ENCODE measurements at places on chromosomes 6 and 20.

GRCh38 chr6:46048646-46049297 is 33.1 kb upstream of the CLIC5 start:
- H3K36me3 ChIP-seq, result no peaks in the 10 kb centered on the region
- H3K27me3 ChIP-seq, result no peaks in the 10 kb centered on the region

GRCh38 chr20:25216199-25216945 is 20.9 kb downstream of the ENTPD6 start:
- no peaks in the 10 kb centered on the region for H3K27me3 ChIP-seq
- H3K27ac ChIP-seq, result no peak overlapping the region
- H3K36me3 ChIP-seq, result peaks cover 11% of the 10 kb centered on the region

DNA sequence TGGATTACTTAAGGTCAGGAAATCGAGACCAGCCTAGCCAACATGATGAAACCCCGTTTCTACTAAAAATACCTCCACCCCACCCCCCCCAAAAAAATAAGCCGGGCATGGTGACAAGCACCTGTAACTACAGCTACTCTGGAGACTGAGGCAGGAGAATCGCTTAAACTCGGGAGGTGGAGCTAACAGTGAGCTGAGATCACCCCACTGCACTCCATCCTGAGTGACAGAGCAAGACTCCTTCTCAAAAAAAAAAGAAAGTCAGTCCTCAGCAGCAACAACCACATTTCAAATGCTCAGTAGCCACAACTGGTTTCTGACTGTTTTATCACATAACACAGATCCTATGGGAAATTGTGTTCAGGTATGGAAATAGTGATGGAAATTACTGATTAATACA is 135.3 kb downstream of the HFE start:
- no peak for DNase-seq
- peak overlapping the region; percentile 96 for H3K4me3 ChIP-seq
- peaks cover 23% of the 10 kb centered on the region for H3K4me1 ChIP-seq
- H3K27ac ChIP-seq, result peak overlapping the region; percentile 96
- H3K36me3 ChIP-seq, result peaks cover 18% of the 10 kb centered on the region

DNA sequence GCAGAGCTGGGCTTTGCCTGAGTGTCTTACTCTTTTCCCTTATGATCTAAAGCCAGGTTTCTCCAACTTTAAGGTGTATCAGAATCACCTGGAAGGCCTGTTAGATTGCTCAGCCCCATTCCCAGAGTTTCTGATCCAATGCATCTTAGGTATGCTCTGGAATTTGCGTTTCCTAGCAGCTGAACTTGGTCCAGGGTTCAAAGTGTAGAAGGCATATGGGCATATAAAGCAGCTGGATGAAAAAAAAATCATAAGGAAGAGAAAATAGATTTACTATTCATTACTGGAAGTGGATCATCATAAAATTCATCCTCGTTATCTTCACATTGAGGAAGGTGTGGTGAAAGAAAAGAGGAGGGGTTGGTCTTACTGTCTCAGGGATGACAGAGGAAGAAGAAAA is 56.8 kb upstream of the CDKAL1 start:
- no peak overlapping the region for H3K27ac ChIP-seq
- H3K27me3 ChIP-seq, result no peaks in the 10 kb centered on the region
- no peak for DNase-seq
- no peak overlapping the region for H3K4me3 ChIP-seq
- no peaks in the 10 kb centered on the region for H3K36me3 ChIP-seq
- H3K4me1 ChIP-seq, result no peaks in the 10 kb centered on the region

- no peak for DNase-seq
- H3K4me1 ChIP-seq, result peaks cover 100% of the 10 kb centered on the region
- no peak overlapping the region for H3K4me3 ChIP-seq
Measured at GRCh38 chr6:85460154-85460920, 10.5 kb downstream of the NT5E start.

- no peaks in the 10 kb centered on the region for H3K36me3 ChIP-seq
- no peak overlapping the region for H3K4me3 ChIP-seq
- H3K27ac ChIP-seq, result no peak overlapping the region
- no peaks in the 10 kb centered on the region for H3K4me1 ChIP-seq
Measured at GRCh38 chr6:143248359-143248758, 187.7 kb downstream of the AIG1 start.

- H3K4me3 ChIP-seq, result no peak overlapping the region
- H3K27ac ChIP-seq, result no peak overlapping the region
- H3K27me3 ChIP-seq, result no peaks in the 10 kb centered on the region
- H3K36me3 ChIP-seq, result no peaks in the 10 kb centered on the region
- peaks cover 33% of the 10 kb centered on the region for H3K4me1 ChIP-seq
- no peak for DNase-seq
Measured at GRCh38 chr20:57774111-57774880, 64.5 kb upstream of the PMEPA1 start.

DNA sequence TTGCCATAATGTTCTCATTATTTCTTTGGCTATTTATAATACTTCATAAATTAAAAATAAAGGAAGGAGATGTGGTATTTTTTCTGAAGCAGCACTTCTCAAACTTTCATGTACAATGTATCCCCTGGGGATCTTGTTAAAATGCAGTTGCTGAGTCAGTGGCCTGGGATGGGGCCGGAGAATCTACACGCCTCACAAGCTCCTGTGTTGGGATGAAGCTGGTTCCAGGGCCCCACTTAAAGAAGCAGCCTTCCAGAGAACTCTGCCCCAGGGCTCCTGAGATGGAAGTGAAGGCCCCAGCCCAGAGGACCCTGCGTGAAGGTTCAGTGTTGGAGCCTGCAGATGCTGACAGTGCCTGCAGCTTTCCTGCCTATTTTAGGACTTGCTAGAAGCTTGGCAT is 40.1 kb upstream of the SLC23A2 start:
- no peak overlapping the region for H3K4me3 ChIP-seq
- no peaks in the 10 kb centered on the region for H3K27me3 ChIP-seq
- H3K36me3 ChIP-seq, result no peaks in the 10 kb centered on the region
- no peak for DNase-seq
- no peak overlapping the region for H3K27ac ChIP-seq

DNA sequence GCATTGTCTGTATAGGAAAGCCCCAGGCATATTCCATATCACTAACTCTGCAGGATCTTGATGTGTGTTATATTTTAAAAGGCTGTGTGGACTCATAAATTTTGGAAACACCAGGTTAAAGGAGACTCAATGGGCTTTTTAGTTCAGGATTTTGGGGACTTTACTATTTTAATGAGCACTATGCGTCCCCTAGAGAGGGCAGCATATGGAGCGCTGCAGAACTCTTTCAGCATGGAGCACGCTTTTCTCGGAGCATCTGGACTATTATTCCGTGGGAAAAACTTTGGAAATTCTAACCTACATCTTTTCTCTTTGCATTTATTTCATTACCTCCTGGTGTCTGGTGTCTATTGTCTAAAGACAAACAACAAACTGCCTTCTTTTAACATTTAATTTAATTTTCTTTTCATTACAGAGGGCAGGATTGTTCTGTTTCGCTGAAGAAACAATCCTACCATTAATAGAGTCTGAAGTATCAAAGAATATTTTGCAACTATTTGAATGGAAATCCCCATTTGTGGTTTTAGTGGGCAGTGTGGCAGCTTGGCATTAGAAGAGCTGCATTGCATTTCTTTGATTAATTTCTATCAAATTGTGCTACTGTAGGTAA is 399.9 kb upstream of the HSF2 start:
- no peaks in the 10 kb centered on the region for H3K36me3 ChIP-seq
- H3K4me1 ChIP-seq, result no peaks in the 10 kb centered on the region
- H3K27me3 ChIP-seq, result no peaks in the 10 kb centered on the region
- DNase-seq, result no peak

DNA sequence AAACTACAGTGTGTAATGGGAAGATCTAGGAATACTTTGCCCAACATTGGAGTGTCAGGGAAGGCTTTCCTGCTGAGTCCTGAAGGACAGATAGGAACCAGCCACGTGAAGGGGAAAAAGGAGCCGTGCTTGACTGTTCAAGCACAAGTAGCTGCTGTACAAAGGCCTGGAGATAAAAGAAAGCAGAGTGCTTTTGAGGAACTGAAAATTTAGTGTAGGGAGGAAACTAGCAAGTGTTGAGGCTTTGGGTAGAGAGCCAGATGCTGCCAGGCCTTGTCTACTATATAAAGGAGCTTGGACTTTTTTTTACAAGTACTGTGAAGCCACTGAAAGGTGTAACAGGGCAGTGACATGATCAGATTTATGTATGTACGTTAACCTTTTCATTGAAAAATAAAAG is 39.0 kb downstream of the DSE start:
- no peaks in the 10 kb centered on the region for H3K27me3 ChIP-seq
- H3K36me3 ChIP-seq, result no peaks in the 10 kb centered on the region
- no peak for DNase-seq
- no peak overlapping the region for H3K27ac ChIP-seq
- no peaks in the 10 kb centered on the region for H3K4me1 ChIP-seq

DNA sequence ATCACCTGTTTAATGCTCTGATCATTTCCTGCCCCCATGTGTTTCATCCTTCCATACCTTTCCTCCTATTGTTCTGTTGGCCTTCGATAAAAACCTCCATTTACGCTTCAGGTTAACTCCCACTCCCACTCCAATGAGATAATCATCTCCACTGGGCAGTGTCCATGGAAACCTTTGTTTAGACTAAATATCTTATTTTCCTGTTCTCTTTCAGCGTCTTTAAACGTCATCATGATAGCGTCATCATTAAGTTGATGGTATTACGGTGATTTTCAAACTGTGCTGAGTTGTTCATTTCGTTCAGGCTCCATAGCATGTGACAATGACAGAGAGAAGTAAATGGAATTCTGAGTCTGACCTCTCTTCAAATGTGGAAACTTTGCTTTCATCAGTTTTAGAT is 970.5 kb upstream of the SLC35B3 start:
- peaks cover 16% of the 10 kb centered on the region for H3K4me1 ChIP-seq
- no peaks in the 10 kb centered on the region for H3K36me3 ChIP-seq
- H3K27me3 ChIP-seq, result no peaks in the 10 kb centered on the region
- DNase-seq, result peak; percentile 32

DNA sequence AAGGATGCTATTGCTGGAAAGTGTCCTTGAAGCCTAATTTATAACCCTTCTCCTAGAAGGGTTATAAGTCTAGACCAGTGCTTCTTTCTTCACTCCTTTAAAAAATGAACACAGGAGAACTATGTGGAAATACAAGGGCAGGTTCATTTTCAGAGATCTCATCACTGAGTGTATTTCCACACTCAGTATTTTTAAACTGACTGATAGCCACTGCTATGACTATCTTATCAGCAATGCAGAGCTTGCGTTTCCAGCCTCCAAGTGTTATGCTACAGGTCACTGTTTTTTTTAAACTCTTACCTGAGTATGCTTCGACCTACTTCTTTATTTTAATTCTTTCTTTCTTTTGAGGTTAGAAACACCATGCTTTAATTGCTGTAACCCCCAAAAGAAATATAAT is 319.1 kb downstream of the ARHGAP18 start:
- no peak overlapping the region for H3K27ac ChIP-seq
- no peaks in the 10 kb centered on the region for H3K4me1 ChIP-seq
- H3K4me3 ChIP-seq, result no peak overlapping the region
- no peaks in the 10 kb centered on the region for H3K27me3 ChIP-seq
- DNase-seq, result no peak
- H3K36me3 ChIP-seq, result no peaks in the 10 kb centered on the region

GRCh38 chr6:89615882-89616281 is 22.7 kb downstream of the LYRM2 start:
- no peaks in the 10 kb centered on the region for H3K36me3 ChIP-seq
- H3K27ac ChIP-seq, result no peak overlapping the region
- H3K4me1 ChIP-seq, result no peaks in the 10 kb centered on the region
- H3K4me3 ChIP-seq, result no peak overlapping the region
- no peak for DNase-seq

DNA sequence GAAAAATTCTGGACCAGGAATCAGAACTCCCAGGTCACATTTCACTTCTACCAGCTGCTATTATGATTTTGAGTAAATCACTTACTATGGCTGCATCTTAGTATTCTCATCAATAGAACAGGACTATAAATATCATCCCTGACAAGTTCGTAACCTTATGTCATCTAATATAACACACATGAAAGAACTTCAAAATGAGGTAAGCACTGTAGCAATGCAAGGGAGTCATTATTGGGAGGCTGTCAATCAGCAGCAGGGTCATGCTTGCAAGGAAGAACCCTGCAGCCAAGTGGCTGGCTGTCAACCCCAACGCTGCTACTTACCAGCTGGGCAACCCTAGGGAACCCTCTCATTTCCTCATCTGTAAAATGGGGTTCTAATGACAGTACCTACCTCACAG is 123.3 kb upstream of the B3GAT2 start:
- no peaks in the 10 kb centered on the region for H3K36me3 ChIP-seq
- H3K4me3 ChIP-seq, result no peak overlapping the region
- no peak overlapping the region for H3K27ac ChIP-seq
- no peaks in the 10 kb centered on the region for H3K4me1 ChIP-seq
- no peak for DNase-seq

- H3K4me3 ChIP-seq, result no peak overlapping the region
- H3K4me1 ChIP-seq, result peaks cover 7% of the 10 kb centered on the region
- H3K27me3 ChIP-seq, result no peaks in the 10 kb centered on the region
- no peak overlapping the region for H3K27ac ChIP-seq
- DNase-seq, result no peak
Measured at GRCh38 chr6:148461986-148462577, 119.4 kb downstream of the SASH1 start.

DNA sequence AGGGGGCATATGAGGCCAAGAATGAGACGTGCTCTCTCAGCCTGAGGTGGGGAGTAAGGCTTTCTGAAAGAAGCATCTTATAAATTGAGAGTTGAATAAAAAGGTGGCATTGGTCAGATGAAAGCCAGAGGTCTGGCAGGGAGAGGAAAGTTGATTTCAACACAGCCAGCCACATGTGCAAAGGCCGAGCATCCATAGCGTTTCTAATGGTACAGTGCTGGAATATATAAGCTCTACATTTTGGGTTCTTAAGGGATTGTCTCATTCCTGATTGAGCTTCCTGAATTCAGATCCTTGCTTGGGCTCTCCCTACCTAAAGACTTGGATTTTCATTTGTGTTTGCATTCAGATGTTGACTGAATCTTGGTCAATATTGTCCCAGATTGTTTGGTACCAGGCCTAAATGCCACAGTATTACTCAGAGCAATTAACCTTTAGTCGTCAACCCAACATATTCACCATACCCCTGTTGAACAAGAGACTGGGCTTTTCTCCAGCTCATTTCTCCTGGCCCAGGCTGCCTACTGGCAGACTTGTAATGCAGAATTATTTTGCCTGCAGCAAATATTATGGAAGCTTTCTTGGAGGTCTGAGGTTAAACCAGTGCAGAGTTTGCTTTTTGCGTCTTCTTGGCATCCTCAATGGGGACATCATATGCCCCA is 14.5 kb upstream of the BCAS1 start:
- H3K4me1 ChIP-seq, result no peaks in the 10 kb centered on the region
- H3K4me3 ChIP-seq, result no peak overlapping the region
- H3K36me3 ChIP-seq, result no peaks in the 10 kb centered on the region
- no peak overlapping the region for H3K27ac ChIP-seq
- DNase-seq, result no peak
- no peaks in the 10 kb centered on the region for H3K27me3 ChIP-seq

- peak overlapping the region; percentile 80 for H3K27ac ChIP-seq
- H3K27me3 ChIP-seq, result no peaks in the 10 kb centered on the region
- peaks cover 52% of the 10 kb centered on the region for H3K4me1 ChIP-seq
- no peak for DNase-seq
Measured at GRCh38 chr6:34223381-34223955, 13.2 kb upstream of the HMGA1 start.

GRCh38 chr6:169160091-169160854 is 93.4 kb downstream of the THBS2 start:
- DNase-seq, result no peak
- H3K4me3 ChIP-seq, result no peak overlapping the region
- H3K27me3 ChIP-seq, result peaks cover 99% of the 10 kb centered on the region
- H3K4me1 ChIP-seq, result no peaks in the 10 kb centered on the region
